ENCODE measurements at places on chromosomes 3 and 15.

GRCh38 chr3:46574243-46574646, 8.1 kb upstream of the LRRC2 start:
- DNase-seq: no peak

GRCh38 chr3:14430053-14430452, 27.6 kb downstream of the SLC6A6 start:
- DNase-seq: no peak

- DNase-seq: no peak
Measured at GRCh38 chr15:101810456-101810855, 1.5 kb upstream of the OR4F15 start.

- DNase-seq: no peak
Measured at GRCh38 chr3:183272142-183272541, 19.1 kb downstream of the B3GNT5 start.

- no peak for DNase-seq
Measured at GRCh38 chr15:63379492-63380150, 2.0 kb downstream of the CA12 start.

GRCh38 chr3:183488343-183488742, 59.9 kb upstream of the MCF2L2 start:
- DNase-seq: no peak

DNA sequence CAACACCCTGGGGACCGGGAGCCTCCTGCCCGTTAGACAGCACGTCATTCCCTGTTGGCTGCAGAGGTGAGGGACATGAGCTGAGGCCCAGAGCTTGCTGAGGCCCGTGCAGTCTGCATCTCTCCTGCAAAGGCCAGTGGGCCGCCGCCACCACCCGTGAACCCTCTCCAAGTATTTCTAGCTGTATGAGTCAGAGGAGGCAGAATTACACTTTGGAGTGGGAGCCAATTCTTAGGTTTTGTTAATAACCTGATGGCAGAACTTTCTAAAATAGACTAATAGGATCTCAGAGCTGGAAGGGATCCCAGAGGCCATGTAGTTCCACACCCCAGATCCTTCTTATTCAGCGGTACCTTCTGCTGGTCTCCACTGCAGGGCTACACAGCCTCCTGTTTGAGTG, 335.2 kb upstream of the CTDSPL start:
- no peak for DNase-seq

- no peak for DNase-seq
Measured at GRCh38 chr3:130572769-130573168, 55.8 kb downstream of the COL6A6 start.

- no peak for DNase-seq
Measured at GRCh38 chr15:69719527-69720240, 267.1 kb downstream of the RPLP1 start.

- no peak for DNase-seq
Measured at GRCh38 chr3:187265461-187265955, 26.0 kb downstream of the MASP1 start.

GRCh38 chr15:48389691-48390143, 58.5 kb downstream of the DUT start:
- DNase-seq: no peak

- DNase-seq: no peak
Measured at GRCh38 chr3:29426302-29427226, 145.7 kb downstream of the RBMS3 start.

All from nephron progenitor cell (in vitro differentiated cells).